ENCODE measurements at places on chromosomes 4 and X.

DNA sequence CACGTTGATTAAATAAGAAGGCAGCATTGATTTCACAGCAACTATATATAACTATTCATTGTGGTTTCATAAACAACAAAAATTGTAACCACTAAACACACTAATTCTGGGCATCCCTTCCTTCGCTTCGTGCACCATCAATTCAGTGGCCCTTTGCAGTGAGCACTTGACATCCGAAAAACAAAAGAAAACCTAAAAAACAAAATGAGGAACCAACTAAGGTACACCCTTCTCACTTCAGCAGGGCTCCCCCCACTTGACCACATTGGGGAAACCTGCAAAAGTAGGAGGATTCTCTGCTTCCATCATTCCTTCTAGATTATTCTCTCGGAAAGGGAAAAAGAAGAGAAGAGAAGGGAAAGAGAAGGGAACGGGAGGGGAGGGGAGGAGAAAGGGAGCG, 28.3 kb downstream of the NBDY start:
- no peak for DNase-seq

DNA sequence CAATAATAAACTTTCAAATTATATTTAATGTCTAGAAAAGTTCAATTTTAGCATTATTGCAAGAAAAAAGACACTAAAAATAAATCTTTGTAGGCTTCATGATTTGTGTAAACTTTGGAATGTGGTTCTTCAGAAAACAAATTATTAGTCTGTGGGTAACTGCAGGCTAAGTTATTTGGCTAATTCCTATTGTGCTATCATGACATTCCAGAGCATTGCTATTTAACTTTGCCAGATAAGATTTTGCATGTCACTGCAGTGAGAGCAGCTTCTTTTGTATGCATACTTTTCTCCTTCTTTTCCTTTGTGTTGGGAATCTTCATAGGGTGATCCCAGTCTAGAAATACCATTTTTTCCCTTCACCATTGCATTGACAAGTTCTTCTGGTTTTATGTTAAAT, 130.0 kb downstream of the AWAT2 start:
- DNase-seq, result no peak

GRCh38 chrX:3713225-3713936, at the start of gene PRKX:
Gene PRKX (minus strand): TSS chrX:3713649. CDS start chrX:3713253, 396 bp downstream.
- peak; percentile 85 for DNase-seq

- no peak for DNase-seq
These were observed 105.2 kb downstream of the RNF150 start for GRCh38 chr4:141028024-141028529.

- DNase-seq, result no peak
These were observed 47.7 kb upstream of the ADRA2C start for GRCh38 chr4:3718462-3718861.

GRCh38 chrX:100731441-100732281, at the start of gene SYTL4:
Gene SYTL4 (minus strand): TSS chrX:100732121. CDS start chrX:100702037, 30,084 bp downstream.
- DNase-seq, result peak; percentile 71

DNA sequence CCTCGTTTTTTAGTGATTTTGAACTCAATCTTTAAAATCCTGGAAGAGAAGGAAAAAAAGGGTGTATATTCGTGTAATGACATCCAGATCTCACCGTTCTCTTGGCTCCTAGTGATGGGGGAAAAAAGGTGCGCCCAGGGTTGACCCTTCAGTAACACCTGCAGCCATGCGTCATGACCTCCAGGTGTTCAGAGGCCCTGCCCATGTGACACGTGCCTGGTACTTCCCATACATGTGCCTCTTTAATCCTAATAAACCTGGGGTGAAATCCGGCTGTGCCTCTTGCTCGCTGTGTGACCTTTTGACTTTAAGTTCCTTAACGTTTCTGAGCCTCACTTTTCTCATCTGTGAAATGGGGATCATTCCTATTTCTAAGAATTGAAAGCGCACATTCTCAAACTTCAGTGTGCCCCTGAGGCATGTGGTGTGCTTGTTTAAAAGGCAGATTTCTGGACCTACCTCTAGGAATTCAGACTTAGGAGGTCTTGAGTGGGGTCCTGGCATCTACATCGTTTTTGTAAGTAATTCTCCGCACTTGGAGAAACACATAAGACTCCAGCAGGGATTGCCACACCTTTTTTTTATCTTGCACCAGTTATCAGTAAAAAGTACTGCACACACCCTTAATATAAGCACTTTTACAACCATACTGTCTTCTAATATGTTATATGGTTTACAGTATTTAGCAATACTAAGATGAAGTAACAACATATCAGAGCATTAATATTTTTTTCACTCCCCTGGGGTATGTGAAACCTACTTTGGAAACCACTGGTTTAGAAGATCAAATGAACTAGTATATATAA, 90.1 kb downstream of the RELL1 start:
- DNase-seq, result no peak

DNA sequence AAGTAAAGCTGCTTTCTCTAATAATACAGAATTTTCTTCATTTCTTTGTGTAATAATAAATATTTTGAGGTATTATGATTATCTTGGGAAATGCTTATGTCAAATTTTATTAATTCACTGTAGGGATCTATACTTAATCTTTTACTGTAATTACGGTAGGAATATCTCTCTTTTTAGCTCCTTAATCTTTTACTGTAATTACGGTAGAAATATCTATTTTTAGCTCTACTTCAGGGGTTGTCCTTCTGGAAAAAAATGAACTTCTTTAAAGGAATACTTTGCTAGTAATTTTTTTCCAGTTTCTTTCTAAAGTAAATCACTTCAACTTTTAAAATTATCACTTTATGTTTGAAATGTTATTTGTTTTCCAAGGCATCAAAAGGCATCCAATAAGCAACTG, 2229.4 kb upstream of the AGA start:
- no peak for DNase-seq

GRCh38 chr4:168621806-168622589, 125.1 kb downstream of the PALLD start:
- DNase-seq, result no peak

GRCh38 chr4:5365071-5366008, 314.1 kb downstream of the STK32B start:
- no peak for DNase-seq

GRCh38 chr4:82230306-82230705, 143.5 kb downstream of the HNRNPD start:
- DNase-seq, result no peak

GRCh38 chrX:114615765-114616164, 31.9 kb downstream of the HTR2C start:
- no peak for DNase-seq

- no peak for DNase-seq
These were observed 881.0 kb downstream of the PCDH18 start for GRCh38 chr4:136651278-136651667.

DNA sequence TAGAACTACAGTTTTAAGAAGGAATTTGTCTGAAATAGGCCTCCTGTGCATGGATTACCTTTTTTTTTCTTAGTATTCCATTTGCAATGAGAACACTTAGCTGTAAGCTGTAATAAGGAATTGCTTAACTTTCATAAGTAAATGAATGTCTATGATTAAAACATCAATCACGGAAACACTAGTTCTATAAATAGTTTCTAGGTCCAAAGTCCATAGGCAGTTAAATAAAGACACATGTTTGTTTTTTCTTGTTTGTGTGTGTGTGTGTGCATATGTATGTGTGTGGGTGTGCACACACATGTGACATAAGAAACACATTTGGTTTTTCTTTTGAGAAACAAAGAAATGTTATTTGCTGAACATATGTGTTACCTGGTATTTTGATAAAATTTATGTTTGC, 11.2 kb downstream of the GPRIN3 start:
- no peak for DNase-seq

- no peak for DNase-seq
These were observed 165.8 kb downstream of the NSUN7 start for GRCh38 chr4:40915318-40916217.

- DNase-seq, result no peak
These were observed 40.7 kb downstream of the TEC start for GRCh38 chr4:48228949-48229348.
